ENCODE measurements at places on chromosomes 5 and 9.
A peak's percentile ranks its signal among the peaks of the same experiment; 100 is the strongest.

- no peak for DNase-seq
Observed at GRCh38 chr5:126909856-126910255, 120.5 kb downstream of the MARCHF3 start.

GRCh38 chr5:19880458-19880857, 107.5 kb downstream of the CDH18 start:
- no peak for DNase-seq

DNA sequence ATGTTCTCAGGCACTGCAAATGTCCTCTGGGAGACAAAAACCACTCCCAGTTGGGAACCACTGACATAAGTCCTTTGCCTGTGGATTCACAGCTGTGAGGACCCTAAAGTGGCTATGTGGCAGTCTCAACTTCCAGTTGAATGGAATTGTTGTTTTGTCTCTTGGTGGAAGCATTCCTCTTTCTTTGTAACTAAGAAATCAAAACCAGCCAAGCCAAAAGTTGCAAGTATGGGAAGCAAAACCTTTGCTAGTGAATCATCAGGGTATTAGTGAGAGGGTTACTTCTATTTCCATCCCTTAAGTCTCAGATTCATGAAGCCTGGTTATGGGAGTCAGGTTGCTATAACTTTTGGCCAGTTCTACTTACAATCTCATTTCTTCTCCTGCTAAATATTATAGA, 49.8 kb upstream of the RPS23 start:
- DNase-seq = peak; percentile 59

DNA sequence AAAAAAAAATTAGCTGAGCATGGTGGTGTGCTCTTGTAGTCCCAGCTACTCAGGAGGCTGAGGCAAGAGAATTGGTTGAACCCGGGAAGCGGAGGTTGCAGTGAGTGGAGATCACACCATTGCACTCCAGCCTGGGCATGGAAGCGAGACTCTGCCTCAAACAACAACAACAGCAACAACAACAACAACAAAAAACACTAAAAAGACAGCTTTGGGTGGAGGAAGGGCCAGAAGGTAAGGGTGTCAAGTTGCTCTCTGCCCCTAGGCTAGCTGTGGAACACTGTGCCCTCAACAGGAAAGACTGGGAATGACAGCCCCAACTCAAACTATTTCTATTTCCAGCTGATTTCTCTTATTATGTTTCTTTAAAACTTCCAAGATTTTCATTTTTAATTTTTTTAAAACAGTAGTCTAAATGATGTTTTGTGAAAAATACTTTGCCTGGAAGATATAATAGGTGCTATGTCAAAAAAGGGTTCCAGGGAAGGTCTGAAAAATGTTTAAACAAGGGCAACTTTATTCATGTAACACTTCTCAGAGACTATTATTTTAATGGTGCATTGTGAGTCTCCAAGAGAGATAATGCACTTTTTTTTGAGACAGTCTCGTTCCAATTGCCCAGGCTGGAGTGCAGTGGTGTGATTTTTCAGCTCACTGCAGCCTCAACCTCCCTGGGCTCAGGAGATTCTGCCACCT, 29.9 kb downstream of the CLINT1 start:
- DNase-seq = no peak

DNA sequence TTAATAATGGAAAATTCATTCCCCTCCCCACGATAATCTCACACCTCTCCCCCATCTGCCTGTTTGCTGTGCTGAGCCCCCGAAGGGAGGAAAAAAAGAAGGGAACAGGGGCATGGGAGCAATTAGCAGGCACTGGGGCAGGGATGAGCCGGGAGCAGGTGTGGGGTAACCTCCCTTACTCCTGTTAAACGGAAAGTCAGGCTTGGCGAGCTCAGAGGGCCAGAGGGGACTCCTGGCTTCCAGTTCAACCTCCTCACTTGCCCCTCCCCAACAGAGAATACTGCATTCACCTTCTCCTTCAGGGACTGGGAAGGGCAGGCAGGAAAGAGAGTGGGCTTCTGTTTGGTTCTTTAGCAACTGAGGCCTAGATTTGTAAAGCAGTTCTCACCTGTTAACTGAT, 1.6 kb downstream of the AFAP1L1 start:
- DNase-seq = no peak

DNA sequence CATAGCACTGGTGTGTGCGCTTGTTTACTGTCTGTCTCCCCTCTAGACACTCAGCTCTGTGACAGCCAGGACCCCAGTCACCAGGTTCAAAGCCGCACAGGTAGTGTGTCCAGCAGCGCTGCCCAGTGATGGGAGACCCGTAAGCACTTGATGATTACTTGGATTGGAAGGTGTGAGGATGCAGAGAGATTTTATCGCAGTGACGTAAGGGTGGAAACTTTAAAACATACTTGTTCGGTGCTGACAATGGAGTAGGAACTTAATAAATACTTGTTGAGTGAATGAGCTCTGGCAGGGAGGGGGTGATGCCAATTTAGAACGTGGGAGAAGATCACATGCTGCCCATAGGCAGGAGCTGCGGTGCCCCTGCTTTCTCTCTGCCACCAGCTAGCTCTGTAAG, 99.2 kb upstream of the PITX1 start:
- no peak for DNase-seq

GRCh38 chr5:137611794-137612435, 112.8 kb upstream of the SPOCK1 start:
- DNase-seq = no peak

DNA sequence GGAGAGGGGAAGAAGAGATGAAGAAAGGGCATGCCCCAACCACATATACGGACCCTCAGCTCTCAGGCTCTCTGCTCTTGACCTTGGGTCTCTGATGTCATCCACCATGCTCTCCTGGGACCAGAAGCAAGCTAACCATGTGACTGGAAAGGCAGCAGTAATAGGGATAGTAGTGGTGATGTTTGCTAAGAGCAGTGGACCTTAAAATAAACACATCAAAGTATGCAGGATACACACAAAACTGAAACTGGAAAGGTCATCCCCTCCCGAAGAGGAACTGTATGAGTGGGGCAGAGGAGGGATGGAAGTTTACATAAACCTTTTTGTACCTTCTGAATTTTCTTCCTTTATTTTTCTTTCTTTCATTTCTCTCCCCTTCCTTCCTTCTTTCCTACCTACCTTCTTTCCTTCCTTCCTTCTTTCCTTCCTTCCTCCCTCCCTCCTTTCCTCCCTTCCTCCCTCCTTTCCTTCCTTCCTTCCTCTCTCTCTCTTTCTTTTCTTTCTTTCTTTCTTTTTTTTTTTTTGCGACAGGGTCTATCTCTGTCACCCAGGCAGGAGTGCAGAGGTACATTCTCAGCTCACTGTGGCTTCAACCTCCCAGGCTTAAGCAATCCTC, 8.1 kb upstream of the PTPN3 start:
- no peak for DNase-seq

DNA sequence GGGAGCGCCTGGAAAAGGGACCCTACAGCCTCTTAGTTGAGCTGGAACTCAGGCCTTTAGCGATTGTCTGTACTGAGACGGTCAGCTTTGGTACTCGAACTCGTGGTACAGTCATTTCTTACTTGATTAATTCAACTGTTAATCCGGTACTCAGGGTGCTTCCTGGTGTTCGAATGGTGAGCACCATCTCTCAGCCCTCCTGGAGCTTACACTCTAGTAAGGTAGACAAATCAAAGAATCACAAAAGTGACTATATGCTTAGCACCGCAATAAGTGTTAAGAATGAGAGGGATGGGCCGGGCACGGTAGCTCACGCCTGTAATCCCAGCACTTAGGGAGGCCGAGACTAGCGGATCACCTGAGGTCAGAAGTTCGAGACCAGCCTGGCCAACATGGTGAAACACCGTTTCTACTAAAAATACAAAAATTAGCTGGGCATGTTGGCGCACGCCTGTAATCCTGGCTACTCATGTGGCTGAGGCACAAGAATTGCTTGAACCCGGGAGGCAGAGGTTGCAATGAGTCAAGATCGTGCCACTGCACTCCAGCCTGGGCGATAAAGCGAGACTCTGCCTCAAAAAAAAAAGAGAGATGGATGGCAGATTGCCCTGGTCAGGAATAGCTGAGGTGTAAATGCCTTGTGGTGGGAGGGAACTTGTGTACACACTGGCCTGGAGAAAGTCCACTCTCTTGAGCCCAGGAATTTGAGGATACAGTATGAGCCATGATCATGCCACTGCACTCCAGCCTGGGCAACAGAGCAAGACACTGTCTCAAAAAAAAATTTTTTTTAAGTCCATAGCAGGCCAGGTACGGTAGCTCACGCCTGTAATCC, 981 bp downstream of the TCOF1 start:
- peak; percentile 16 for DNase-seq

GRCh38 chr5:72159501-72159911, 52.2 kb downstream of the MAP1B start:
- peak; percentile 44 for DNase-seq

- no peak for DNase-seq
Observed at GRCh38 chr5:116046823-116047222, 14.6 kb downstream of the ARL14EPL start.

GRCh38 chr5:55363856-55364255, 56.1 kb downstream of the MTREX start:
- DNase-seq = peak; percentile 59

DNA sequence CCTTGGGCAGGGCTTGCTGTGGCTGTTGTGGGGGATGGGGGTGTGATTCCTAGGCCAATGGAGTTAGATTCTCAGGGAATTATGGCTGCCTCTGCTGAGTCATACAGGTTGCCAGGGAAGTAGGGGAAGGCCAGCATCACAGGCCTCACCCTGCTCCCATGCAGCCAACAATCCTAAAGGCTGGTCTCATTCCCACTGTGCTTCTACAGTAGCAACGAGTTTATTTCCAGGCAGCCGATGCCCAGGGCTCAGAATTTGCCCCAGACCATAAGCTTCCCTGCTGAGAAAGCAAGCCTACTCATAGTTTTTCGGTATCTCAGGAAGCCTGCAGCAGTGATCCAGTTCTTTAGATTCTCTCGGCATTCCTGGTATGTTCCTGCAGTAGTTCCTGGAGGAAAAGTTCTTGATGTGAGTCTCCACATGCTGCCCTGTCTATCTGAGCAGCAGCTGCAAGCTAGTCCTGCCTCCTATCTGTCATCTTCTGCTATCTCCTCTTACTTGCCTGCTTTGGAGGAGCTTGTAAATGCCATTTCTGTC, 59.3 kb upstream of the SELENOP start:
- DNase-seq = no peak

- peak; percentile 21 for DNase-seq
Observed at GRCh38 chr5:115778417-115778816, 38.0 kb downstream of the CDO1 start.

DNA sequence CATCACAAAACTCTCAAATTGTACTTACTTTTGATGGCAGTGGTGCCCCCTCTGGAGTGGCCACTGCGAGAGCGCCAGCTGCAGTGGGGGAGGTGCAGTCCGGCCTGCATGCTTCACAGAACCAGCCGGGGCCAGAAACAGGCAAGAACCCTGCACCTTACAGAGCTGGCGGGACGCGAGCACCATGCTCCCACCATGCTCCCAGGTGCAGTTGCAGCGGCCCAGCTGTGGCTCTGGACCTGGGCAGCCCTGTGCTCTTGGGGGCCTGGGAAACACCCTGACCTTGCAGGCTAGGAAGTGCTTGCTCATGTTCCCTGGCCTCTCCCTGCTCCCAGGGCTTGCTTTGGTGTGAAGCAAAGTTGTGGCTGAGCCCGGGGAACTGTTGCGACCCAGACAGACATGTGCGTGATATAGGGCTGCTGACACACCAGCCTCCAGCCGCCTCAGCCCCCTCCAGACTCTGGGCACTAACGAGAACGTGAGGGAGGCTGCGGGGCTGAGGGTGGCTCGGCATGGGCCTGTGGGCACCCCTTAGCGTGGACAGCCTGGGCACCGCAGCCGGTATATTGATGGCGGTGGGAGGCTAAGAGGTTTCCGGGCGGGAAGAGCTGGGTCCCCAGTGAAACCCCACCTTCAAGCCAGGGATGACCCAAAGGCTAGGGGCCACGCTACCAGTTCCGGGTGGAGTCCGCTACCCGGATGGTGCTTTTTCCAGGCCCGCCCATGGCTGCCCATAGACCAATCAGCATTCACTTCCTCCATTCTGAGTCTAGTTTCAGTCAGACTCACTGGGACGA, 1809.9 kb upstream of the ACO1 start:
- DNase-seq = no peak

- no peak for DNase-seq
Observed at GRCh38 chr5:102294886-102295395, 1.1 kb downstream of the SLCO4C1 start.

DNA sequence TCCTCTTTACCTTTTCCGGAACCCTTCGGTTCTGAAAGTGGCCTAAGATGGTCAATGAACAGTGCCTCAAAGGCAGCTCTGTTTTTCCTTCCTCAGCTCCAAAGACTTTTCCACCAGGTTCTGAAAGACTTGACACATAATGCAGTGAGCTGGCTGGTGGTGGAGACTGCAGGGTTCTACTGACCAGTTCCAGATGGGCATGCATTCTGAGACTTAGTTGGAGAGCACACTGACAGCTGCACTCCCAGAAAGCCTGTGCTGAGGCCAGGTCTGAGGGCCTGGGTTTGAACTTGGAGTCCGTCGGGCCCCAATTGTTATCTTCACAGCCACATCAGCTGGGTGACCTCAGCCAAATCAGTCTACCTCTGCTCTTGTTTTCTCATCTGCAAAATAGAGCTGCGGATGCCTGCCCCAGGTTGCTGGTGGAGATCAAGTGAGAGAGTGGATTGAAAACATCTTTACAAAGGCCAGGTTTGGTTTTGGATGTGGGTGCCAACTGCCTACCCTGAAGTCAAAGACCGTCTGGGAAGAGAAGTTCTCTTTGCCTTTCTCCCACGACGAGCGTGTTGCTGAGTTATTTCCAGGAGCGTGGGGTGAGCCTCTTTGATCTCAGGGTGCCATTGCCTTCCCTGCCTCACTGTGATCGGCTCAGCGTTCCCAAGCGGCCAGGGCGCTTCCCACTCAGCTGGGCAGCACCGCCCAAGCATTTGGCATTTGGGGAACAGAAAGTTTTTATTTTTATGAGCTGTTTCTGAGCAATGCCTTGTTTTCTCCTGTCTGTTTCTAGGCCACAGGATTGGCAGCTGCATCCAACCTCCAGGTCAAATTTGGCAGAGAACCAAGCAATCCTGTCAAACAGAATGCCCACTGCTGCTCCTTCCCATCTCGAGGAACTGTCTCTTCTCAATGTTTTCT, 54.9 kb downstream of the RAD23B start:
- DNase-seq = no peak

GRCh38 chr9:33455945-33456344, 8.6 kb upstream of the AQP3 start:
- DNase-seq = no peak

DNA sequence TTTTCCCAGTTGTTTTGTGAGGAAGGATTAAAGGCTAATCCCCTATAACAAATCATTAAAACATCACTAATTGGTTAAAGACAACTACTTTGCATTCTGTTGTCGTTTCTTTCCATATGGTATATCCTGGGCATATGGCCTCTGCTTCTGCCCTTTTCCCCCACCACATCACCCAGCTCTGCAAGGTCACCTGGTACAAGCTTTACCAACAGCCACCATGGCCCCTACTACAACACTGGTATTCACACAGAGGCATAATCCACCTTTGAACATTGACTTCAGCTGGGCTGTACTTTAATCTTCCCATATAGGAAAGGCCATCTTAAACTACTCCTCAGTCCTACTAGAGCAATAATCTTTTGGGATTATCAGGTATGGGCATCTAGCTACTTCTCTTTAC, 866.1 kb downstream of the TLE4 start:
- no peak for DNase-seq

GRCh38 chr9:99296291-99296951, 74.3 kb downstream of the SEC61B start:
- DNase-seq = no peak
